NCI-H1105 treated with DMSO at 0.1 percent for 48 hours (cell line): ENCODE measurements at places on chromosomes 16 and 17.

- DNase-seq: no peak
Observed at GRCh38 chr16:87245511-87245910, 71.7 kb downstream of the C16orf95 start.

DNA sequence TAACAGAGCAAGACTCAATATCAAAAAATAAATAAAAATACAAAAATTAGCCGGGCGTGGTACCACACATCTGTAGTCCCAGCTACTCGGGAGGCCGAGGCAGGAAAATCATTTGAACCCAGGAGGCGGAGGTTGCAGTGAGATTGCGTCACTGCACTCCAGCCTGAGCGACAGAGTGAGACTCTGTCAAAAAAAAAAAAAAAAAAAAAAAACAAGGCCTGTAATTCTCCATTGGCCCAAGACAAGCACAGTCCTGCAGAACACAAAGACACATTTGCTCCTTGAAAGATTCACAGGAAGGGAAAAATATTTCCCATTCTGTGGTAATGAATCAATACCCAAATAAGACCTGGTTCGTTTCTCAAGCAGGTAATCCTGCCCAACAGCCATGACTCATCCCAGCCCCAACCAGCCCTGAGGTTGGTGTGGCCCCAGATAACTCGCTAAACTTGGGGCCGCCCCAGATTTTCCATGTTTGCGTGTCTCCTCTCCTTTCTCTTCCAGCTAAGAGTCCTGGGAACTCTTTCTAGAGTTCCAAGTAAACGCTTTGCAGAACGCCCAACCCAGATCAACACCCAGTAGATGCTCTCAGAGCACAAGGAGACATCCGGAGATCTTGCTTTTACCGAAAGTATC is 40.3 kb upstream of the SNN start:
- no peak for DNase-seq

GRCh38 chr17:73261617-73261951 is at the start of gene CPSF4L:
Gene CPSF4L (minus strand): TSS chr17:73261880. CDS start chr17:73261818, 62 bp downstream.
- DNase-seq: no peak

GRCh38 chr17:14959106-14959648 is 305.9 kb downstream of the PMP22 start:
- DNase-seq: no peak

- no peak for DNase-seq
Observed at GRCh38 chr16:55100100-55100499, 169.4 kb downstream of the IRX5 start.

DNA sequence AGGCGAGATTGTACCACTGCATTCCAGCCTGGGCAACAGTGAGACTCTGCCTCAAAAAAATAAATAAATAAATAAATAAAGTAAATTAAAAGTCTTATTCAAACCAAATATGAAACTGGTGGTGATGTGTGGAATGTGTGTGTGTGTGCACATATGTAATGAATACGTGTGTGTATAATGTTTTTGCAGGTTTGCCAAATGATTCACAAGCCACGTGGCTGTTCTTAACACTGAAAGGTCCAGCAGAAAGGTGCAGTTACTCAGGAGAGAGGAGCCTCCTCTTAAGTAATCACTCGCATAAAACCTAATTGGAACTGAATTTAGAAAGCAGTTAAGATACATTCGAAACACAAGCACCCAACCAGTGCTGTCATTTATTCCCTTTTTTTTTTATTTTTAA is 22.9 kb downstream of the GDE1 start:
- no peak for DNase-seq

GRCh38 chr16:50618238-50618918 is 62.7 kb downstream of the SNX20 start:
- no peak for DNase-seq

- DNase-seq: no peak
Observed at GRCh38 chr17:66767154-66767933, 67.6 kb upstream of the CACNG5 start.

DNA sequence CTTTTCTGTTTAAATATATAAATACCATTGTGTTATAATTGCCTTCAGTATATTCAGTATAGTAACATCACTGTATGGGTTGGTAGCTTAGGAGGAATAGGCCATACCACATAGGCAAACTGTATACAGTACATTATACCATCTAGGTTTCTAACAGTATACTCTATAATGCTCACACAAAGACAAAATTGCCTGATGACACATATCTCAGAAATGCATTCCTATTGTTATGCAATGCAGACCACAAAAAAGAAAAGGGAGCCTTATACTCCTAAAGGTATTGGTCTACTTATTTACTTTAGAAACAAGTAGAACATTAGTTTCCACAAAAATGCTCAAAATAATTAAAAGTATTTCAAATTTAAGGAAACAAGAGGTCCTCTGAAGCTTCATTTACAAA is 47.9 kb downstream of the SETD6 start:
- DNase-seq: no peak
